Activated naive CD8-positive, alpha-beta T cell treated with anti-CD3 and anti-CD28 coated beads, Interleukin-2, amount 50 U/mL, for 24 hours (primary cell): ENCODE measurements at places on chromosomes 5 and 9.

GRCh38 chr5:154849264-154849785 lies 1.1 kb downstream of the FAXDC2 start:
- no peak for DNase-seq

GRCh38 chr5:55699041-55699688 lies 13.0 kb downstream of the SLC38A9 start:
- no peak for DNase-seq

- DNase-seq, result no peak
Measured at GRCh38 chr9:91992461-91993041, 42.5 kb upstream of the ROR2 start.

DNA sequence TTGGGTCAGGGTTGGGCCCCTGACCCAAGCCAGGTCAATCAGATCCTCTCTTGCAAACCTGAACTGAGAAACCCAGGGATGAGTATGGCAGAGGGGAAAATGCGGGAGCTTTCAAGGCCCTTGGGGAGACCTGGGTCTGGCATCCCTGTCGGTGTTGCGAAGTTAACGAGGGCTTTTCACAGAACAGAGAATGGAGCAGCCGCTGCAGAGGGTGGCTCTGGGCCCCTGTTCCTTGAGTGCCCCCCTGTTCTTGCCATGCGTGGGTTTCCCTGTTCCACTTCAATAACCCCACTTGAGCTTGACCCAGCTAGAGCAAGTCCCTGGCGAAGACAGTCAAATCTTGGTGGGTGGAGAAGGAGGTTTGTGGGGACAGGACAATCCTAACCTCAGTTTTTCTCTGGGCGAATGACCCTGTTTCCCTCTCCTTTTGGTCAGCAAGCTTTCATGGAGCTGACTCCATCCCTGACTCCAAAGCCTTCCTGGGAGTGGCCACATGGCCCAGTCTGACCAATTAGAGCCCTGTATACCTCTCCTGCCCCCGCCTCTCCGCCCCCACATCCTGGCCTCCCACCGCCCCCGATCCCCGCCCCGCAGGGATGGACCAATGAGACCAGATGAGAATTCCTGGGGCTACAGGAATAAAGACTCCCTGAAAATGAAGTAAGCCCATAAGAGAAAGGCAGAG lies 2.9 kb upstream of the VDAC1 start:
- no peak for DNase-seq

GRCh38 chr9:136225366-136225747 lies 20.3 kb downstream of the QSOX2 start:
- DNase-seq, result no peak

DNA sequence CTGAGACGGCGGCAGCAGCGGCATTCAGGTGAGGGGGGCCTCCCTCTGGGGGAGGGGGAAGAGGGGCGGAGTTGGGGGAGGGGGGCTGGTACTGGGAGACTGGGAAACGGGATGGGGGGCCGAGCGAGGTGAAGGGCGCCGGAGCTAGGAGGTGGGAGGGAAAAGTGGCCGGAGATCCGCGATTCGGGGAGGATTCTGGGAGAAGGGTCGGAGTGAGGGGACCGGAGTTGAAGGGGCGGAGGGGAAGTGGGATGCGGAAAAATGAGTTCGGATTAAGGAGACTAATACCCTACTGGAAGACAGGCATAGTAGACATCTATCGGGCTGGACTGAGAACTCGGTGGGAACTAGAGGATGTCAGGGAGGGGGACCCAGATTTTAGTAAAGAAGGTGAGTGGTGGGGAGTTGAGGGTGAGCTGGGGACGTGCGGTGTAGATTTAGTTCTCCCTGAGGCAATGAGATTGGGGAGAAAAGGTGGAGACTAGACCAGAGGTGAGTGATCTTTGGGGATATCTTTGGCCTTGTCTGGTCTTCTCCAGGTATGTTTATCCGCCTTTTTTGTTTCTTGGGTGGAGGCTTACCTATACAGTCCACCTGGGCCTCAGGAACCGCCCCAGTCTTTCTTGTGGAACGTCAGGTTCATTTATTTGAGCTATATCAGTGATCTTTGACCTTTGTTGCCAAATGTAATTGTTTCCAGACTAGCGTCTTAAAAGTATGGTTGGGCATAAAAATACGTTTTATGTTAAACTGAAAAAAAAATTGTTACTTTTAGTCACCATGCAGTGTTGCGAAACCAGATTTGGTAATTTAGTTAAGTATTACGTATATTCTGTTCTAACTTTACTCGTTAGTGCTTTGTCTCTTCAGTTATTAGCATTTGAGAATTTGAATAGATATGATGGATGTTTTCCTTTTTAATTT lies 632 bp downstream of the UBAP1 start:
- DNase-seq, result no peak

DNA sequence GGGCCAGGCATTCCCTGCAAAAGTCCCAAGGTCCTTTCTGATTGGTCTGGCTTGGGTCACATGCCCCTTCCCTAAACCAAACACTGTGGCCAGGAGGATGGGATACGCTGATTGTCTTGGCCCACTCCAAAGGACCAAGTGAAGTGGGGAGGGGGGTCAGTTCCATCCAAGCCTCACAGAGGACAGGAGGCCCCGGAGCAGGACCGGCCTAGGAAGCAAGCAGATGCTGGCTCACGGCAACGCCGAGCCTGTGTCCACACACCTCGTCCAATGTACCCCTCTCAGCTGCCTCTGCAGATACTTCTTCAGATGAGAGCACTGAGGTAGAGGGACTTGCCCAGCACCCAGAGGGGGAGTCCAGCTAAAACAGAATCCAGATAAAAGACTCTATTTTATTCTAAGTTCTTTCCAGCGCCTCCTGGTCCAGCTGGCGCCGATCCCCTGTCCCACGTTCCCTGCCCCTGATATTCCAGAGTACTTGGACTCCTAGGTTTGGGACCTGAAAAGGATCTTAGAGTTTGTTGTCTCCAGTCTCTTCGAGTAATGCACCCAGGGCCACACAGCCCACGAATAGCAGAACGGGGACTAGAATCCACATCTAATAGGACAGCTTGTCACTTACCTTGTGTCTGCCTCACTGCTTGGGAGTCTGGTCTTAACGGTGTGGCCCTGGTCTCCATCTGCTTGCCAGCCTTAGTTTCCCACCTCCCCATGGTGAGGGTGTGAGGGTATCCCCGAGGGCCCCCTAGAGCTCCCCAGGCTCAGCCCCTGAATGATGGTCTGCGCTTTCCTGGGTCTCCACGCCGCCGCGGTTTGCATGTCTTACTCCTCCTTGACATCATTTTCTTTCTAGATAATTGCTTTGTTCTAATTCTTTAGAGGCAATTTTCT lies 72.4 kb upstream of the UNC5A start:
- DNase-seq, result no peak

- DNase-seq, result no peak
Measured at GRCh38 chr9:5848372-5848882, 15.5 kb upstream of the ERMP1 start.

DNA sequence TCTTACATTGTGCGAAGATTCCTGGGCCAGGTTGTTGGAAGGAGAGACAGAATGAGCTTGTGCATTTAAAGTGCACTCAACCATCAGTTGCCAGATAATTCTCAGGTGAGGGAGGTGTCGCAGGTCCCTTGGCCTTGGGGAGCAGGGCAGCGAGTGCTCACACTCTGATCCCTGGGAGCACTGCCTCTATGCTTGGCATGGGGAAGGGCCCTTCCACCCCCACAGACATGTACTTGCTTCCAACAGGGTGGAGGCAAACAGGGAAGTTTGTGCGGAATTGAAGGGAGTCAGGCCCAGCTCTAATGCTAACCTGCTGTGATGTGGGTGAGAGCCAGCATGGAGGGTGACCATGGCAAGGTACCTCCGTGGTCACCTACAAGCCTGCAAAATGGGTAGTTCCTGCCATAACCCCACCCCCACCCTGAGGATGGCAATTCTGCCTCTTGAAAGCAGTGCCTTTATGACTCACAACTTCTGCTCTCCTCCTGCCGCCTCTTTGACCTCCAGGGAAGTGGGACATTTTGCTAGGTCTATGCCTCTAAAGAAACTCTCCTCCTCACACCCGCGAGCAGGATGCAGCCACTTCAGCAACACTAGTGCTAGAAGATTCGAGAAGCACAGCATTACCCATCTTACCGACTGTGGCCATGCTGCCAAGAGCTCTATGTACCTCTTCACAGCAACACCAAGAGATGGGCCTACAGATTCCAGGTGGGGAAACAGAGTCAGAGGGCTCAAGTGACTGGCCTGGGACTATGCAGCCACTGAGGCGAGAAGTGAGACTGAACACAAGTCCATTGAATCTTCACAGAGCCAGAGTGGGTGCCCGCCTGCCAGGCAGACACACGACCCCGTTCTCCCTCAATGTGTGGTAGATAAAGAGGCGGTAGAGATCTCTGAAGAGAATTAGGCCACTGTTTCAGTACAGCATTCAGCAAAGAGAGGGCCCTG lies 22.1 kb upstream of the SLC25A51 start:
- DNase-seq, result no peak

GRCh38 chr9:116450378-116451139 lies 236.5 kb upstream of the TRIM32 start:
- no peak for DNase-seq

DNA sequence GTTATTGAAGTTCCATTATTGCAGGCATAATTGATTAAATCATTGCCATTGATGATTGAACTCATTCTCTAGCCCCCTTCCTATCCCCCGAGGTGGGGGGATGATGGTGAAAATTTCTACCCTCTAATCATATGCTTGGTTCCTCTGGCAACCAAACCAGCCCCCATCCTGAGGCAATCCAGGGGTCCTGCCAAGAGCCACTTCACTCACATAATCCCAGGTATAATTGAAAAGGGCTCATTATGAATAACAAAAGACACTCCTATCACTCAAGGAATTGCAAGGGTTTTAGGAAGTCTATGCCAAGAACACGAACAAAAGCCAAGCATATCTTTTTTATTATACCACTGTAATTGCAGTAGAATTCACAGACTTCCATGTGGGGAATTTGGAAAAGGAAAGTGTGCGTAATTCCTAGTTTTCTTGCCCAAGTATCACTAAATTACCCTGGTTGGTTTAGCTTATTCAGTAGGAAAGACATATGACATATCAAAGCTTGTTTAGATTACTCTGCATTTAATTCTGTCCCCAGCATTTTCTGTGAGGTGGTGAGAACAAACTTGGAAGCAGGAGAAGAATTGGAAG lies 130.7 kb upstream of the TAF11L2 start:
- DNase-seq, result no peak

DNA sequence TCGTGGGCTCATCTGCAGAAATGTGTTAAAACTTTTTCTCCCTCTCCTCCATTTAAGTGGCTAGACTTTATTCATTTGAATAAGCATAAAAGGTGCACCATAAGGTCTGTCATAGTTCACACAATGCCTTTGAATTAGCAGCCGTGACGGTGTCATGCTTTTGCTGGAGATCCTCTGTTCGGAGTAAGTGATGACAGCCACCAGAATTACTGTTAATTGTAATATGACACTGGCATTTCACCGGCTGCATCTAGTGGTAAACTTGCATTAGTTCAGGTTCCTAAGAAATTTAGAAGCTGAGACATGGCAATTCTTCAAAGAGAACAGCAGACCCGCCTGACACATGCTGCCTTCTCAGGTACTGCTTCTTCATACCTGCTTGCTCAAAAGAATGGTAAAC lies 241.7 kb downstream of the EBF1 start:
- DNase-seq, result no peak
